ENCODE measurements at places on chromosomes 1 and 21.

DNA sequence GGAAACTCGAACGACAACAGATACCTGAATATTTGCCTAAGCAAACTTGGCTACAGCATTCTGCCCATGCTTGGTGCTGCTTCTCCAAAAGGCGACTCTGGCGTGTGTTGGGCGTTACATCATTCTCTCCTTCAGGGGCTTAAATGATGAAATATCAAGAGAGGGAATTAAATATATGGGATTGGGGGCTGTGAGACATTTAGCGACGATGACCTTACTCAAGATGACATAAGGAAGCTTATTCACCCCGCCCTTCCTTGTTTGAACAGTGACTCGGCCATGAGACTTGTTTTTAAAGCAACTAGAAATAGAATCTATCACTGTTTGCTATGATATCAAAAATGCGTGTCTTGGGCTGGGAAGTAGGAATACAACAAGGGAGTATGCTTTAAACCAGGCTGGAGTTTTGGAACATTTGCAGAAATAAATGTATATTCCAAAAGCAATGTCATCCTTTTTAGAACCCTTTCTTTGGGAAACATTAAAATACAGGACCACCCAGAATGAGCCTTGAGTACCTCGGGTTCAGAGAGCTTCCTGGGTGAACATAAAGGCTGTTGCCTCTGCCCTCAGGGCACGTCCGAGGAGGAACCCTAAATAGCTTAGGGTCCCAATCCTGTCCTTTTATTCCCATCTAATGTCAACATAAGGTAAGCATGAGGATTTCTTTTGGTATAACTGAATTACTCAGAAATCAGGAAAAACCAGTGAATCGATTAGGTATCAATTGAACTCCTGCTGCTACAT lies 123.3 kb upstream of the SLC45A1 start:
- DNase-seq = no peak

- DNase-seq = peak; percentile 50
Measured at GRCh38 chr1:151993084-151993733, 450 bp downstream of the S100A10 start.

DNA sequence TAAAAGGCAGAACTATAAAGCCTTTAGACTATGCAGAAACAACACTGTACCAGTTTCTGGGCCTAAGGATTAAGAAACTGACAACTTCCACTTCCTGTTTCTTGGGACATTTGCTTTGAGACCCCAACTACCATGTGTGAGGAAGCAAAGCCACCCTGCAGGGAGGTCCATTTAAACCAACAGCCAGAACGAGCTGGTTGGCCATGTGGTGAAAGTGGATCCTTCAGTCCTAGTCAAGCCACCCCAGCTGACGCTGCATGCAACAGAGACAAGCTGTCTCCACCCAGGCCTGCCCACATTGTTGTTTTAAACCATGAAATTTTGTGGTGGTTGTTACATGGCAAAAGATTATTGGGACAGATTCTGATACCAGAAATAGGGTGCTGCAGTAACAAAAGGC lies 31.8 kb upstream of the SLFNL1 start:
- DNase-seq = no peak

DNA sequence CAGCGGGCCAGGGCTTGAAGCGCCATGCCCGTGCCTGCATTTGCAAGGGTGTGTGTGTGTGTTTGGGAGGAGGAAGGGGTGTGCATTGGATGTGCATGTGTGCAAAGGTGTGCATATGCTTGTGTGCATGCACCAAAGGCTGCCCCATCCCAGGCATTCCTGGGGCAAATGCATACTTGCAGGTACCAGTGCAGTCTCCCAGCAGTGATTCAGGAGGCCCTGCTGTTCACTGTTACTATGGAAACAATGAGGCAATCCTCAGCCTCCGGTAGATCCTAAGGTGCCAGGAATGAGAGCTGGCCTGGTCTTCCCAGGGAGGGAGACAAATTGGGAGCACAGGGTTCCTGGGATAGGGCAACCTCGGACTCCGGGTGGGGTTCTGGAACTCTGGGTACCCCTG lies 7.5 kb upstream of the FNDC5 start:
- DNase-seq = no peak

GRCh38 chr1:119327450-119328155 lies 41.0 kb upstream of the HAO2 start:
- DNase-seq = peak; percentile 19

DNA sequence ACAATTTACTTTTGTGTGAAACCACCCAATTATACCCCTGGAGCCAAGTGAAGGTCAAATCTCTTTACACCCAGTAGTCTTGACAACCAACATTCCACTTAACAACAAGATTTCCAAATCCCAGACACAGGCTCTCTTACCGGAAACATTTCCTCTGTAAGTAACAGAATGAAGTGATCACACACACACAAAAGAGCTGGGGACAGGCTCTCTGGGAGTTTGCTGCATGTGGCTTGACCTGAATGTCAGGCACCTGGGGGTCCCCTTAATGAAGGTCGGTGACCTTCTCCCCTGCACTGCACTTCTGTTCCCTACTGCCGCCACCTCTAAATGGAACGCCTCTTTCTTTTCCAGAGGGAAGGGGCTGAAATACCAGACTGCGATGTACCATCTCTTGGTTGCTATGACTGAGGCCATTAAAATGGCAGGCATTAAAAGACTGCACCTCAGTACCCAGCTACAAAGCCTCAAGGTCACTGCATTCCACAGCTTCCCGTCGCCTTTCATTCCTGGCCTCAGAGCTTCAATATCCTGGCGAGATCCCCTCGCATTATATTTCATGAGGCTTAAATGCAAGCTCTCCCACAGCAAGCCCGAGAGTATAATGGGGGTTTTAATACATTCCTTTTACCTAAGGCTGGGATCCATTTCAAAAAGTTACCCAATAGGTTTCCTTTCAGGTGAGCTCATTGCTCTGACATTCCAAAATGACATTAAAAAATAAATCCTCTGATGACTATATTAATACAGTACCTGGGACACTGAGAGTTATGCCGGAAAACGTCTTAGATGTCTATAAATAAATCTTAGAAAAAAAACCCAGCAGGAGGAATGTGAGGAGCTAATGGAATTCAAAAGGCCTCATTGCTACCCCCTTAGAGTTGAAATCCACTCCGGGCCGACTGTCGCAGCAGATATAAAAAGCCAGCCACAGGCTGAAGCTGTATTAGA lies 90.9 kb upstream of the DIRAS3 start:
- no peak for DNase-seq

DNA sequence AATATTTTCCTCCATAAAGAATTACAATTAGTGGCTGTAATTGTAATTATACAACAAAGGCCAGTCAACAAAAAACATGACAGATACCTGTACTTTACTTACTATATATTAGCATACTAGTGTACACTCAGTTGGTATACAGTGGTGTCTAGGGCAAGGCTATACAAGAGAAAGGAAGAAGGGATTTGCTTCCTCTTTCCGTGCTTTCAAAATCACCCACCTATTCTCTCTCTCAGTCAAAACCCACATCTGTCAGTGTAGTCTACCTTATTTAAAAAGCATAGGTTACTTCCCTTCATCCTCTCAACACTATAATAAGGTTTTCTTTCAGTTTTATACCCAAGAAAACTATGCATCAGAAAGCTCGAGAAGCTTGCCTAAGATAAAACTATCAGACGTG lies 355.8 kb upstream of the NR5A2 start:
- no peak for DNase-seq

DNA sequence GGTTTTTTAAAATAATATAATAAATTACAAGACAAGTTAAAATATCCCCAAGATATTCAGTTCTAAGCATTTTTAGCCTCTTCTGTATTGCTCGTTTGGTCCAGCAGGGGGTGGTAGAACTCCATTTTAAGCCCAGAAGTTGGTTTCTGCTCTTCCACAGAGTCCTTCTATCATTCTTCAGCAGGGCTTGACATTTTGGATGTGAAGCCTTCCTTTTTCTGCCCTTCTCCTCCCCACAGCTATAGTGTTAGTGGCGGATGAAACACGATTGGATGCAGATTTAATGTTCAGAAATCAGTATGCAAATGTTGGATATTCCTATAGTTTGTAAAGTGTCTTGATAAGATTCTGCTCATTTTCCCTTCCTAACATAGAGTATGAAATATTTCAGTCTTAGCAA lies 1.4 kb downstream of the NCAM2 start:
- DNase-seq = peak; percentile 33

- DNase-seq = no peak
Measured at GRCh38 chr1:246709835-246710234, 14.4 kb upstream of the SCCPDH start.

DNA sequence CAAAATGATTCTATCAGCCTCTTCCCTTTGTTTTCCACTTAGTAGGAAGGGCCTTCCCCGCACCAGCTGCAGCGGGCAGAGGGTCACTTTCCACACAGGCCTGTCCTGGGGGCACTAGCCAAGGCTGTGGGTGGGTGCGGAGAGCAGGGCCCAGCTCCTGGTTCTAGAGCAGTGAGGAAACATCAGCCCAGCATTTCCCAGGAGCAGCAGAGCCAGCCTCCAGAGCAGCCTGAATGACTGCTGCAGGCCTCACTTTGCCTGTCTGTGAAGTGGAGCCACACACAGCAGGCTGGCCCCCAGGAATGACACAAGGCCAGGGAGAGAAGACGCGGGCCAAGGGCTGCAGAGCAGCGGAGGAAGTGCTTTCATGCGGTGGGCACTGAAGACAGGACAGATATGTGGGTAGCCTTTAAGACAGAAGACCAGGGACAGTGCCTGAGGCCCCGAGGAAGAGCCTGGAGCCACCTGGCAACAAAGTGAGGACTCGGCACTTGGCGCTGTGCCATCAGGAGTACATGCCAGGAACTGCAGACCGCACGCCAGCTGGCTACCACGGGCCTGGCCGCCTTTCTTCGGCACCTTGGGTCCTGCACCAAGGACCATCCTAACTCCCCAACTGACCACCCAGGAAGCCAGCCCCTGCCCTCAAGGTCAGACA lies 42.0 kb downstream of the ACOT7 start:
- DNase-seq = no peak

DNA sequence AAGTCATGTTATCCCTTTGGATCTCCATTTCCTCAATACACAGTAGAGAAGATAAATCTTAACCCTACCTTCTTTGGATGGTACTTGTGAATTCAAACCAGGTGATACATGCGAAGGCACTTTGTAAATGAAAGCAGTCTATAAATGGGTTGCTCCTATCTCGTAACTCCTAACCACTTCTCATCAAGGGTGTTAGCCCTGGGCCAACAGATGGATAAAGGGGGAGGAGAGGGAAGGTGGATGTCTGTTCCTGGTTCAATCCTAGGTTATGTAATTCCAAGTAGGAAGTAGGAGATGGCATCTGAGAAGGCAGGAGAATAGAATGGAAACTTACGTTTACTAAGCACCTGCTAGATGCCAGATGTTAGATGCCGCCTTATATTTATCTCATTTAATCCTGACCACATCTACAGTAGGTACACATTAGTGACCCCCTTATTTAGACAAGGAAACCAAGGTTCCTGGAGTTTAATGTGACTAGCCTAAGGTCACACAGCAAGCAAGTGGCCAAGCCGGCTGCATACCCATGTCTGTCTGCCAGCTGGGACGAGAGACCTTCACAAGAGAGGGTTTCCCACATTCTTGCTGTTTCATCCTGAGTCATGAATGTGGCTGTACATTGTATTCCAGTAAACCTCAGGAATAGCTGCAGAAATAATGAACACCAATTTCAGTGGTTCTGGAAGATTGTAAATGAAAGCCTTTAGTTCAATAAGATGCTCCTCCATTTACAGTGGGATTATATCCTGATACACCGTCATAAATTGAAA lies 47.7 kb downstream of the ELAVL4 start:
- DNase-seq = no peak

DNA sequence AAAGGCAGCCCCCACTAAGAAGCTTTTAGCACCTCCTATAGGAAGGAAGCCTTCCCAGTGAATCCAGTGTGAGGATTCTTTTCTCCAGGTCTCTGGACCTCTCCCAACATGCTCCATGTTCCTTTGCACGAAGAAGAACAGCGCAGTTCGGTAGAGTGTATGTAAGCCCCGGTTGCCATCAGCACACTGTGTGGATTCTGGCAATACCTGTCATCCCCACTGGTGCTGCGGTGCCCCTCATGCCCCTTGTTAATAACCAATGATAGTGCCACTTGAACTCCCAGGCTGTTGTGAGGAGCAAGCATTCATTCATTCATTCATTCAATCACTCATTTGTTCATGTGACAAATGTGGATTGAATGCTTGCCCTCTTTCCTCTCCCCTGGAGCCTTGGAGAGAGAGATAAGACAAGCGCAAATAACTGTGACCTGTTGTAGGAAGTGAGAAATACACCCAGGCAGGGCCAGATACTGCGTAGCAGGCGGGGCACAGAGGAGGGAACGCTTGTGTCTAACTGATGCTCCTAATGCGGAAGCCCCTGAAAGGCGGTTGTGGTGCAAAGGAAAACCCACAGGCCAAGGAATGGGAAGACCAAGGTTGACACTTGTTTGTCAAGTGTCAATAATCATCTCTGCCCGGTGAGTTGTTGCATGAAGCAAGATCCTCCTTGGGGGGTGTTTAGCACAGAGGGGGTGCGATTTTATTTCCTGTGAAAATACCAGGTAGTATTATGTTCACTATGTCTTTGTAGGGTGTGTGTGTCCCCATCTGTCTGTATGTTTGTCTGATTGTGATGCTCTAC lies 9.8 kb downstream of the LGR6 start:
- DNase-seq = peak; percentile 36

- DNase-seq = no peak
Measured at GRCh38 chr1:11417162-11417561, 61.8 kb upstream of the DISP3 start.

DNA sequence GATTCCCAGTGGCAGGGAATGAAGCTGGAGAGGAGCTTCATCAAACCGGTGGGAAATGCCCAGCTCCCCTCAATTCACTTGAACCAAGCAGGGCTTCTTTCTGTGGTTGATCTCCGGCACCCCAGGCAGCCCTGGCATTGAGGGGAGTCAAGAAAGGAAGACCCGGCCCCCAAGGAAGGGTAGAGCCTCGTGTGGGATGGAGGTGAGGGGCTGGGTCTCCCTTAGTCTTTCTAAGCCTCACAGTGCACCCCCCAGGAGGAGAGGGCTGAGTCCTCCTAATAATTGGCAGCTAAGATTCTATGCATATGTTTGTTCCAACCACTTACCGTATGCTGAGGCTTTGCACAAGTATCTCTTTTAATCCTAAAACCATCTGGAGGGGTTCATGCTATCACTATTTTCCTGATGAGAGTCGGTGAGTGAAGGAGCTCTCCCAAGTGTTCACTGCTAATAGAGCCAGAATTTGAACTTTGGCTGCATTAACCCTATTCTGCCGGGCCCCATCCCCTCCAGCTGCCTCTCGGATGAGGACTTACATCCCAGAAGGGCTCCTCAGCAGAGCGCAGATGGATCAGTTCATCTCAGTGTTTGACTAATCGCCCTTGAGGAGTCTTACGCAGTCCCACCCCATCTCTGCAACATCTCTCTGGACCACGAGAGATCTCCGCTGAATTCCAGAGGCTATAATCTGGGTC lies 33.1 kb upstream of the TMEM51 start:
- no peak for DNase-seq

GRCh38 chr1:10947691-10948462 lies 64.6 kb upstream of the TARDBP start:
- DNase-seq = no peak

DNA sequence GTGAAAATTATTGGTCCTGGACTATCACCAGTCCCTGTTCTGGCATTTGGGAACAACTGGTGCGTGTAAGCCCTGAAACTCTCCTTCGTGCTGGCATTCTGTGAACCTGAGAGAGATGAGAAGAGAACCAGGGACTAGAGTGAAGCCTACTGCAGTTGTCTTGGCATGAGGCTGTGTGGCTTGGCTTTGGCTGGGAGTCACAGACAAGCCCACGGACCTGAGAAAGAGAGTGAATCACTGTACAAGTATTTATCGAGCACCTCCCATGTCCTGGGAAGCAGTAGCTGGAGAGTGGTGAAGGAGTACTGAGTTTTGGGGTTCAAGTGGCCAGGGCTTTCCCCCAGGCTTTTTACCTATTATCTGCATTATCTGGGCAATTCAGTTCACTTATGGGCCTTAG lies 63.3 kb downstream of the FGGY start:
- no peak for DNase-seq

All from CD4-positive, alpha-beta T cell treated with Interleukin-12 subunit alpha and Interleukin-12 subunit beta, for 1 hour (primary cell).